Common myeloid progenitor, CD34-positive (primary cell): ENCODE measurements at places on chromosomes 5 and 9.

GRCh38 chr5:144510845-144511579 is 340.3 kb downstream of the KCTD16 start:
- no peak for DNase-seq

DNA sequence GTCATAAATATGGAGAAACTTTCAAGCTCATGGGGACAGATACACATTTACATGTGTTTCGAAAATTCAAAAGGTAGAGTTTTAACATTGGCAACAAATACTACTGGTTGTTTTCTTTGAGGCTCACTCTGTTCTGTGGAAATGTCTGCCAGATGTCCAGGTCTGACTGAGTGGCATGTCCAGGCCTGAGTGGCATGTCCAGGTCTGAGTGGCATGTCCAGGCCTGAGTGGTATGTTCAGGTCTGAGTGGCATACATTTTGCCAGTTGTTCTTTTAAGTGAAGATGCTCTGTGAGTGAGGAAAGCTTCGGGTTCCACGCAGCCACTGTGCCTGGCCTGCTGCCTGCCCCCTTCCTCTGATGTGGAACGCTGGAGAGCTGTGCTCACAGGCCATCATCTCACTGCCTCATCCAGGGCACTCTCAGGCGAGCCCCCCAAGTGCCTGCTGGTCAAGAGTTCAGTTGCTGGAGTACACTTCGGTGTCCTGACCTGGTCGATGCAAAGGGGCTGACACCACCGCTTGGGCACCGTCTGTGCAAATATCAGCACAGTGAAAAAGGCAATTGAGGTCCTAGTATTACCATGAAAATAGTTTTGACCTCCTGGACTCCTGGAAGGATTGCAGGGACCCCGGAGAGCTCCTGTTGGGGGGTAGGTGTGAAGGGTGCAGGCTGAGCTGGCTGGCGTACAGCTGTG is 89.9 kb downstream of the EHMT1 start:
- no peak for DNase-seq

DNA sequence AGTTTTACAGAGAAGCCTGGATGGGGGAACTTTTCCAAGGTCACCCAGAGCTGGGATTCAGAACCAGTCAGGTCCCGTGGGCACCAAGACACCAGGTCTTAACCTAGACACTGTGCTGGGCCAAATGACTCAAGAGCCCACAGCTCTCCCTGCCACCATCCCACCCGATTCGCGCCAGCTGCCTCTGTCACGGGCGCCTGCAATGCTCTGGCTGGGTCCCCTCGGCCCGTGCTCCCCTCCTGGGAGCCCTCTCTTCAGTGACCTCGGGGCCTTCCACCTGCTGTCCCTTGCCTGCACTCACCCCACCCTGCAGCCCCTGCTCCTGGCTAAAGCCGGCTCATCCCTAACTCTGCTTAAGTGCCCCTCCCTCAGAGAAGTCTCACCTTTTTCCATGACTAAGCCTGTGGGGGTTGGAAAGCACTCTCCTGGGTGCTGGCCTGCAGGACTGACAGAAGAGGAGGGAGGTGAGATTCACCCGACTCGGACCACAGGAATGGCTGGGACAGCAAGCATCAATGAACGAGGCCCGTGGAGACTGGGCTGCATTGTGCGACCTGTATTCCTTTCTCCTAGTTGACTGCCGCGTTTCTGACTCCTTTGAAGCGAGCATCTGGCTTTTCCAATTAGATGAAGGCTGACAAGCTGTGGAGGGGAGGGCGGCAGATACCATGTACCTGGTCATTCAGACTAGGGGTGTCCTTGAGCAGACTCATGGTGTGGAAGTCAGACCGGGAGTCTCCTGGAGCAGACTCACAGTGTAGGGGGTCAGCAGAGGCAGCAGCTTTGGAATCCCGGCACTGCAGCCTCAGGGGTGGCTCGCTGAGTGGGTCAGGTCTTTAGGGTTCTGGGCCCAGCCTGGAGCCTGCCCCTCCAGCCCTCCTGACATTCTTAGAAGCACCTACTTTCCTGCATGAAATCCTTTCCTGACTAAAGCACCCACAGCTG is 5.8 kb upstream of the IL4 start:
- no peak for DNase-seq

- no peak for DNase-seq
Measured at GRCh38 chr9:118701985-118702384, 667.2 kb downstream of the BRINP1 start.

DNA sequence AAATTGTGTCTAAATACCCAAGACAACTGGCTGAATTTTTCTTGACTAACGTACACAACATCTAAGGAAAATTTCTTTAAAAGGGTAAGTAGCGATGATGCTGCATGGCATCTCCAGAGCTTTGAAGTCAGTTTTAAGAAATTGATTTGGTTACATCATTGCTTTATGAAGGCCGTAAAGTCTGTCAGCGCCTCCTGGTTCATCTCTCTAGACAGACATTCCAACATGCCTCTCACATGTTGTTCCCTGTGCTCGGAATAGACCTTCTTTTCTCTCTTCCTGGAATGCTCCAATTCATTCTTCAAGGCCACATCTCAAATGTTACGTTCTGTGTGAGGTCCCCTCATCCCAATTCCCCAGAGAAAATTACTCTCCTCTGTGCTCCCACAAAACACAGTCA is 108.7 kb upstream of the SSBP2 start:
- no peak for DNase-seq

DNA sequence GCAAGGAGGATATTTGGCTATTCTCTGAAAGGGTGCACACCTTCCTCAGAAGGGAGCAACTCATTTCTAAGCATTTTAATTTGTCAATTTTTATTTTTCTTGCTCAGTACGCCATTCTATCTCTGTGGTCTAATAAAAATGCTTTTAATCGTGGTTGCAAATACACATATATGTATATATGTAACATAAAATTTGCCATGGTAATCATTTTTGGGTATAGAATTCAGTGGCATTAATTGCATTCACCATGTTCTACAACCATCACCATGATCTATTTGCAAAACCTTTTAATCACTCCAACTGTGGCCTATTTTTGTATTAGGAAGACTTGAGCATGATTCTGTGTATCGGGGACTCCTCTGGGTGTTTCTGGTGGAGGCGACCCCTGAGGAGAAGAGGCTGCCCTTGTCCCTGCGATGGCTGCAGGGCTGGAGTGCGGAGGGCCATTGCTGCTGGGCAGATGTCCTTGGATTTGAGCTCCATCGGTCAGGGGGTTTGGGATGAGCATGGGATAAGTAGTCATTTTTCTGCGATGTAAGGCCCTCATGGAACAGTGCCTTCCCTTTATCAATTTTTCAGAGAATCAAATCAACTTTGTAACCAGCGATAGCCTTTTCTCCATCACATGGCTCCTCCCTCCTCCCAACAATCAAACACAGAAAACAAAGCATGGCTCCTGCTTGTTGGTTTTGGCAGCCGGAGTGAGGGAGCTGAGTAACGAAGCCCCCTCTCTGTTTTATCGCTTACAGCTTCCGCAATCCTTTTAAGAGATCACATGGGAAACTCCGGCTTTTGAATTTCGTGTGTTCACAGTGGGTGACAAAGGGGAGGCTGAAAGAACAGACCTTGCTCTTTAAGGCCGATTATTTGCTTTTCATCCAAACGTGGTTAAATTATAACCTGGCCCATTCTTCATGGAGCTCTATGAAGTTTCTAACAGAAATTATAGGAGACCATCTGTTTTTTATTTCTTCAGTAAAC is 187.3 kb downstream of the TENT4A start:
- no peak for DNase-seq

- DNase-seq: no peak
Measured at GRCh38 chr9:36938617-36939016, 95.5 kb downstream of the PAX5 start.

DNA sequence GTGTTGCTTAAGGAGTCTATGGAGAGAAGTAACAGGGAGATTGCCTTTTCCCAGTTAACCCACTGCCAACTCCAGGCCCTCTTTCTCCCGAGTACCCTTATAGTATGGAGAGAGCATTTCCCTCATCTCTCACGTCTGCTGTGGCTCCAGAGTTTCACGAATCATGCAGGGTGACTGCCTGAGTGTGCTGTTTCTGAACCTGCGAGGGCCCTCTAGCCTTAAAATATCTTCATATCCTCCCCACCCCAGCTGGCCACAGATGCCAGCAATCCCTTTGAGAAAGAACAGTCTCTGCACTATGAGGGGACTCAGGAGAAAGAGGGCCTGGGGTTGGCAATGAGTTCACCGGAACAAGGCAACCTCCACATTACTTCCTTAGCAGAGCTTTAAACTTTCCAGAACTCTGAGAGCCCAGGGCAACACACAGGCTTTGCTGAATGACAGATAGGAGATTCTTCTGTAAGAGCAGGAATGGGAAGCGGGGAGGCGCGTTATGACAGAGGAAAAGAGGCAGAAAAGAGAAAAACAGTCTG is 81.6 kb upstream of the ANKH start:
- DNase-seq: no peak

GRCh38 chr9:13411791-13412190 is 132.3 kb upstream of the MPDZ start:
- DNase-seq: no peak

DNA sequence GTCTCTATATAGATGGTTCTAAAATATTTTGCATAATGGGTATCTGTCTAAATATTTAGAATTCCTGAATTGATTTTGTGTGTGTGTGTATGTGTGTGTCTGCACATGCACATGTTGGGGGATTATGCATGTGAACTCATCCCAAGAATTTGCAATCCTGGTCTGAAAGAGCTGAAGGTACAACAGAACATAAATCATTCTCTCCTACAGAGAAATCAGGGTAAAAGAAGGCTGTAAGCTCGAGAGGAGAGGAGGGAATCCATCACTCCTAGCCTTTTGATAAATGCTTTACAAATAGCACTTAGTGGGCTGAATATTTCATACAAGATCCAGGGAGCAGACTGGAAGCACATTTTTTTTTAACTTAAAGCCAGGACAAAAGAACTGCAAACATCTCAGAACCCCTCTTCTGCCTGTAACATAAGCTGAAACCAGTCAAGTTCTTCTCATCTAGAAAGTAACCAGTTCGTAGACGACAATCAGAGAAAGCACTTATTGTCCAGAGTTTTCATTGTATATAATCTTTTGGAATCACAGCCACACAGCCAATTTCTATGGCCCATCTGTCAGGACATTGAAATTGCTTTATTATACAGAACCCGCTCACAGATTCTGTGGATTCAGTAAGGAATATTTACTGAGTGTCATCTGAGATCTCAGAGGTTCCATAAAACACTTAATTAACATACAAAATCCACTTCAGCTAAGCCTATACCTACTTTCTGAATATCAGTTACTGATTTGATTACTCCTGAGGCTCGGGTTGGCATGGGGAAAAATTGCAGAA is 541.4 kb upstream of the ZNF462 start:
- no peak for DNase-seq

GRCh38 chr9:38043931-38044623 is 24.9 kb downstream of the SHB start:
- no peak for DNase-seq

- DNase-seq: no peak
Measured at GRCh38 chr9:38022203-38022895, 46.7 kb downstream of the SHB start.

- DNase-seq: no peak
Measured at GRCh38 chr5:102529031-102529430, 30.2 kb upstream of the SLCO6A1 start.

DNA sequence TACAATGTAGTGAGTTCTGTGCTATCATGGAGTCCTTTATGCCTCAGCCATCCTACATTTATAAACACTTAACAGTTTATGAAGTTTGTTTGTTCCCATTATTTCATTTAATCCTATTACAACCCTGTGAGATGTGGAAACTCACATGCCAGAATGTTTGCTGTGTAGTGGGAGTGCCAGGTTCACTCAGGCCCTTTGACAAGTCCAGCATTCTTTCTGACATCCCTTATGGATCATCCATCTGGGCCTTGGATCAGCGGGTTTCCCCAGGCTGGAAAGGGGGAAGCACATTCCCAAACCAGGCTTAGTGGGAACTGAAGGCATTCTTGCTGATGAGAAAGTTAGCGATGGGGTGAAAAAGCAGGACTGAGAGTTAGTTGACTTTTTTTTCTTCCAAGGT is 128.1 kb upstream of the OTULINL start:
- DNase-seq: no peak

DNA sequence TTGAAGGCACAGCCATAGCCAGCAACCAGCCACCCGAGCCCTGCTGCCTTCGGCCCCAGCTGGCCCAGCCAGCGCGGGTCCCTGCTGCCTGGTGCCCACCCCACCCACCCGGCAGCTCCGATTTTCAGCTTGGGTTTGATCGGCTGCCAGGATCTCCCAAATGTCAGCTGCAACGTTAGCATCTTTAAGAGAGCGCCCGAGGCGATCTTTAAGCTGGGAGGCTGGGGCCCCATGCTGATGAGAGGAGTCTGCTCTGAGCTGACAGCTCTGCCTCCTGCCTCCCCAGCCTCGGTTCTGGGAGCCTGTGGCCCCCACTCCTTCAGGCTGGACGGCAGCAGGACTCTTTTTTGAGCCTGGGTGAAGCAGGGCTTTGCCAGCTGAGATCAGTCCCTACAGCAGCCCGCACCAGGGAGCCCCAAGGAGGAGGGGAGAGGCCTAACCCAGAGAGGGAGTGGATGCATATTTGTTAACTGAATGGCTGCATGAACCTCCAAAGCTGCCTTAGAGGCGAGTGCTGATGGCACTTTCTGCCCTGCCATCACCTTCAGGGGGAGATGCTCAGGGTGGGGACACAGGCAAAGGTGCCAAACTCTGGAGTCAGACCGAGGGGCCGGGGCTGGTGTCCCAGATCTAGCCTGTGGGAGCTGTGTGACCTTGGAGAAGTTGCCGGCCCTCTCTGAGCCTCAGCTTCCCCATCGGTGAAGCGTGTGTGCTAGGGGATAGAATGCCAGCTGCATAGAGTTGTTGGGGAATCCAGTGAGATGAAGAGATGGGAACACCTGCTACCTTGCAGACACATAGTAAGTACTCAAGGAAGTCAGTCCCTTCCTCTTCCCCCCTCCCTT is 165.5 kb downstream of the C9orf50 start:
- DNase-seq: no peak

- no peak for DNase-seq
Measured at GRCh38 chr9:19033015-19033414, at the start of gene SAXO1. Gene SAXO1, minus strand, starts transcription at chr9:19033209. Its CDS starts 301 bp downstream, at chr9:19032908.

- no peak for DNase-seq
Measured at GRCh38 chr5:73415617-73416016, 33.0 kb downstream of the FOXD1 start.

DNA sequence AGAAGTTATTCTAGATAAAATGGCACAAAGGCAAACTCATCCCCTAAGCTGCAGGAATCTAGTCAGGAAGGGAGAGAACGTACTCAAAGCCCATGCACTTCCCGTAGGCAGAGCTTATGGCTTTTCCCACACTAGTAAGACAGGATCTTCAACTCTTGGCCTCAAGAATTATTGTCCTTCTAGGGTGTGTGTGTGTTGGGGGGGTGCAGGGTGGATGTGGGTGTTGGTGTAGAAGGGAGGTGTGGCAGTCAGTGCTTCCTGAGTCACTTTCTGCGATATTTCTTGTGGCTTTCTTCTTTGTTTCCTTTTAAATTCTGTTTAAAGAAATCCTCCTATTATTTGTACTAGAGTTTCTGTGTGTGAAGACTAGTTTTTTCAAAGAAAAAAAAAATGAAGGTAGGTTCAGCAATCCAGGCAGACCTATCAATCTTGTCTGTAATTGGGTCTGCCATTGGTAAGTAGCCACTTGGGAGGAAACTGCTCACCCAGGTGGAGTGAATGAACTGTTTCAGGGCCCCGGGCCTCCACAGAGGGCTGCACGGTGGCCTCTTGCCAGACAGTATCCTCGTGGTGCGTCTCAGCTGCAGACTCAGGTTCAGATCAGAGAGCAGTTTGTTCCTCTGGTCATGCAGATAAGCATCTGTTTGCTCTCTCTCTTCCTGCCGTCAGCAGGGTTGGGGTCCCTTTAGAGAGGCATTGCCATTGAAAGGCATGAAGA is 131.9 kb downstream of the NPR3 start:
- peak; percentile 92 for DNase-seq
